ENCODE measurements at places on chromosomes 1 and 21.

DNA sequence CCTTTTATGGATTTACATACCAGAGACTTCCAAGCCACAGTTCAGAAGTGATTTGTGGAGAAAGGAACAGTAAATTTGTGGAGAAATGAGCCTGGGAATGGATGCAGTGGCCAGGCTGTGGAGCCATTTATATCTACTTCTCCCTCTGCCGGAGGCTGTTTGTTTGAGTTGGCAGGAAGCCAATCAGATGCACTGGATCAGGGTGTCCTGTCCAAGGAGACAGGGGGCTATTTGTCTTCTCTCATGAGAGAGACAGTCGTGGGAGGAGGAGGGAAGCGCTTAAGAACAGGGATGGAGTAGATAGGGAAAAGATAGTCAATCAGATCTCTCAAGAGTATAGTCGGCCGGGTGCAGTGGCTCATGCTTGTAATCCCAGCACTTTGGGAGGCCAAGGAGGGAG lies 2.8 kb upstream of the HAPLN2 start:
- DNase-seq = no peak

- no peak for DNase-seq
Measured at GRCh38 chr21:29157080-29157479, 26.6 kb downstream of the MAP3K7CL start.

GRCh38 chr1:10663678-10664035 lies 132.8 kb downstream of the CASZ1 start:
- DNase-seq = no peak

GRCh38 chr1:30197639-30198450 lies 525.5 kb downstream of the MATN1 start:
- no peak for DNase-seq

GRCh38 chr1:167756730-167757405 lies 35.1 kb downstream of the MPZL1 start:
- DNase-seq = no peak

Measured in CD4-positive, alpha-beta T cell treated with Interleukin-6 for 4 hours (primary cell).